ENCODE measurements at places on chromosomes 3 and 15. TPM values are rescaled to one million over a fixed set of nuclear protein-coding genes. Genes with fewer than 3 reads are reported as not detected.

DNA sequence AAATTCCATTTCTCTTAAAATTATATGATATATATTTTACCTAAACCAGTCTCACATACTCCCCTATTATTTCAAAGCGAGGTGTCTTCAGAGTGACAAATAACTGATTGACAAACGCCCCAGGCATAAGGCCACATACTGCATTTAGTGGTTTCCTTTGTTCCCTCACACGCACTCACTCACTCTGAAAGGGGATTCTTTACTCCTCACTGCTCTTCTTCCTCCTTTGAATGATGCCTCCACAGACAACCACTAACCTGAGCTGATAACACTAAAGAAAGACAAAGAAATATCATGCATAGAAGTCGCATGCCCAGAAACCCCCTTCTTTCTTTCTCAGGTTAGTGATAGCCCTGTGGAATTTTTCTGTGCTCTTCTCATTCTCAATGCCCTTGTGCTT is 24.1 kb upstream of the BBX start:
- DNase-seq: no peak

SST gene
- not detected for total RNA-seq

GRCh38 chr3:190504354-190505125 is 9.3 kb upstream of the IL1RAP start:
- no peak for DNase-seq

DNA sequence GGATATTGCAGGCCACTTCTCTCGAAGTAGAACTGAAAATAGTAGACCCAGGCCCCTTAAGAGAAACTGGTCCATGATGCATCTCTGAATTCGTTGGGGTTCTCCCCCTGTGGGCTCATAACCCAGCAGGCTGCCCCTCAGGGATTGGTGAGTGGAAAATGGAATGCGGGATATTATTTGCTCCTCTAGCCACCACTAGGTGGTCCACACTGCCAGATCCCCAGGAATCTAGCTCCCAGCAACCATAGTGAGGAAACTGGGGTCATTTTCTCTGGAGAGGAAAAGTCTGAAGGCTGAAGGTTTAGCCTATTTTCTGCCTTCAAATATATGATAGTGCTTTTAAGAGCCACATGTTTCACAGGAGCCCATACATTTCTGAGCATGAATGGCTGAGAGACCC is 6.7 kb downstream of the CX3CR1 start:
- no peak for DNase-seq

DUOX1 gene
- not detected for total RNA-seq

DNA sequence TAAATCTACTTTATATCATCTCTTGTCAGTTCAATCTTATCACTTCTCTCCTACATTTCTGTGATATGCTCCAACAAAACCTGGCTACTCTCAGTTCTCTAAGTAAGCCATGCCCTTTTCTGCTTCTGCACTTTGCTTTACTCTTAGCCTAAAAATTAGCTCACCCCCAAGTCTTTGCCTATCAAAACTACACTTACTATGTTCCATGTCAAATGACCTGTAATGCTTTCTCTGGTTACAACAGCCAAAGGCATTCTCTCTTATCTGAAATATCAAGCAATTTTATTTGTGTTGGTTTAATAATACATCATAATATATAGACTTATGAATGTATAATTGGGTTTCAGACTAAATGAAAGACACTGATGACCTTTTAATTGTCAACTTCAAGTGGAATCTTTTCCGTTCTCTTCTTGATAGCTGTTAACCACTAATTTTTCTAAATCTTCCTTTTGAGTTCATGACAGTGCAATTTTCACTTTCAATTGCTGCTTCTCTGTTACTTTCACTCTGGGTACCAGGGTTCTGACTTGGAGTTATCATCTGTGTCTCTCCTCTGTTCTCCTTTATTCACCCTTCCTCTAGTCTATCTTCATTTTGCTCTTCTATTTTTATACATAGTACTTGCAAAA is 619.0 kb upstream of the GOLIM4 start:
- no peak for DNase-seq
